Activated CD8-positive, alpha-beta memory T cell treated with anti-CD3 and anti-CD28 coated beads for 4 hours (primary cell): ENCODE measurements at places on chromosomes 2 and 18.

GRCh38 chr2:180647621-180648020, 332.8 kb upstream of the UBE2E3 start:
- DNase-seq = no peak

- no peak for DNase-seq
These were observed 265.7 kb downstream of the TWIST2 start for GRCh38 chr2:239113615-239114014.

- no peak for DNase-seq
These were observed 42.9 kb downstream of the MEX3C start for GRCh38 chr18:51154431-51155063.

DNA sequence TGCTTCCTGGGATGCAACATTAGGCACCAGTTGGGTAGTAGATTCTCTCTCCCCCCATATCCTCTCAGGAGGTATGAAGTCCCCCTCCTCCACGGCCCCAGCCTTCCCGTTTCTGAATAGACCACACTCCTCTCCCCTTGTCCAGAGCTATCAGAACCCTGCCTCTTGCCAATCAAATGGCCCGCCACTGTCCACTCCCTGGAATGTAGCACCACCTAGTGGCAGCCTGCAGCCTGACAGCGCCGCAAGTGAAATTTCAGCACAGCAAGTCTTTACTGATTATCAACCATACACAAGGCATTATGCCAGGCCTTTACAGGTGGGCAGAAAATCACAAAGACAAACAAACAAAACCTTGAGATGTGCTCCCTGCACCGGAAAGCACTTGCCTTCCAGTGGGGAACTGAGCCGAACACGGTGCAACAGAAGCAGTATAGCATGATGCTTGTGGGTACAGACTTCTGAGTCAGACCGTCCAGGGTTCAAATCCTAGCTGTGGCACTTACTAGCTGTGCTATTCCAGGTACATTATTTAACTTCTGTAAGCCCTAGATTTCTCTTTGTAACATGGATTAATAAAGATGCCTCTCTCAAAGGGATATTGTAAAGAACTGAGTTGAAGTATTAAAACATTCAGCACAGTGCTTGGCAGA, 174.0 kb downstream of the SMAD2 start:
- DNase-seq = peak; percentile 9
